ENCODE measurements at places on chromosomes 11 and 22.

DNA sequence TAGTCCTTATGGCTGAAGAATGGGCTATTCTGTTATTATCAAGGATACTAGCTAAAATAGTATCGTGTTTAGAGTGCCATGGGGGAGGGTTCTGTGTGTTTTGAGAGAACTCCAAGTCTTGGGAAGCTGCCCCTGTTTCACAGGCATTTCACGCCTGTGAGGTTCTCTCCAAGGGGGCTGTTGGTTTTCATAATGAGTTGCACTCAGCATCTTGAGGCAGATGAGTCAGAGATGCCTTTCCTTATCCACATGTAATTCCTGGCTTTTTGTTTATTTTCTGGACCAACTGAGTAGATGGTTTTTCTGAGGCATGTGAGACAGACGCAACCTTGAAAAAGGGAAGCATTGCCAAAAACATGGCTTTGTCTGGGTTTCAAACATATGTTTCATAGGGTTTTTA lies 203.7 kb downstream of the ARHGAP42 start:
- peak; percentile 99 for DNase-seq

DNA sequence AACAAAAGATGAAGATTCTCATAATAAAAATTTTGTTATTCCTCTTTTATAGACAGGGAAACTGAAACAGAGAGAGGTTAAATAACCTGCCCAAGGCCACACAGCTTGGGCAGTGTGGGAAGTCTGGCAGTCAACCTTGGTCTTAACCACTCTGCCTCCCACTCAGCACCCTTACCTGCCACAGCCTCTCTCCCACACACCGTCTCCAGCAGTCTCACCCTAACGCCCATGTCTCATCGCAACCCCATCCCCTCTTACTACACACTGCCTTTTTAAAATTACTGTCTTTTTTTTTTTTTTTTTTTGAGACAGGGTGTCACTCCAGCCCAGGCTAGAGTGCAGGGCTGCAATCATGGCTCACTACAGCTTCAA lies 25.0 kb downstream of the ARRB1 start:
- no peak for DNase-seq

DNA sequence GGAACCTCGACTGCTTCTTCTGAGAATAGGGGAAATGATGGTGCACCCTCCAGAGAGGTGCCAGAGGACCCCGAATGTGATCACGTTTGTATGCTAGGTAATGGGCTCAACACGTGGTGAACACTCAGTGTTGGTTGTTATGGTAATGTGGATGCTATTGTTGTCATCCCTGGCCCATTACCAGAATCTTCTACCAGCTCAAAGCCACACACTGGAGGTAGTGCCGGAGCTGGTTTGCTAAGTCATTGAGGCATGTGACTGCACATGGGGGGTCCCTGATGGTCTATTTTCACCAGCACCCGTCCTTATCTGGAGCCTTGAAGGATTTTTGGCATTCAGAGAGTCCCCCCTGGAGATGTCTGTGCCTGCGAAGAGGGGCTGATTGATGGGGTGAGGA lies 119.1 kb upstream of the CD82 start:
- no peak for DNase-seq

- DNase-seq: no peak
Measured at GRCh38 chr22:41932353-41932752, 5.7 kb upstream of the TNFRSF13C start.

DNA sequence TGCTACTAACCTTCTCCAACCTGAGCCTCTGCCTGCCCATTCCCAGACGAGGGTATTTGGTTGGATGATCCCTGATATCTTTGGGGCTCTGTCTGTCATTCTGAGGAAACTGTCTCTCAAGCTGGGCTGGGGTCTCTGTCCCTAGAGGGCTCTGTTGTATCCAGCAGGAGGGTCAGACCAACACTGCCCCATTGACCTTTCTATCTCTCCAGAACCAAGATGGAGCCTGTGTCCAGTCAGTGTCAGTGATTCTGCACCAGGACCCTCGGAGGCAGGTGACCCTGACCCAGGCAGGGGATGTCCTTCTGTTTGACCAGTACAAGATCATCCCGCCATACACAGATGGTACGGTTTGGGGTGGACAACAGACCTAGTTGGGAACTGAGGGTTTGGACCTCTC lies 21.9 kb downstream of the OTOG start:
- DNase-seq: no peak

DNA sequence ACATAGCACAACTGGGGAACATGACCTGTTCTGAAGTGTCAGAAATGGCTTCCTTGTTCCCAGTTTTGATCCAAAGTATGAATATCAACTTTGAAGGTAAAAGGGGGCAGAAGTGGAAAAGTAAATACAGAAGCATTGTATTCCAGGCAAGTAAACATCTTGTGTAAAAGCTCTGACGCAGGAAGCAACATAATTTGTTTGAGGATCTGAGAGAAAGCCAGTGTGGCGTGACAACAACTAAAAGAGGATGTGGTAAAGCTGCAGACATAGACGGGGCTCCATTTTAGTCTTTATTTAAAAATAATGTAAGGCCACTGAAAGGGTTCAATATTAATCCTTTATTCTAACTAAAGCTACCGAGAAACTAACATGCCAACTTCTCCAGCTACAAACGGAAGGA lies 310.2 kb downstream of the DLG2 start:
- DNase-seq: no peak

- no peak for DNase-seq
Measured at GRCh38 chr11:62241095-62241494, 944 bp upstream of the SCGB1D2 start.

DNA sequence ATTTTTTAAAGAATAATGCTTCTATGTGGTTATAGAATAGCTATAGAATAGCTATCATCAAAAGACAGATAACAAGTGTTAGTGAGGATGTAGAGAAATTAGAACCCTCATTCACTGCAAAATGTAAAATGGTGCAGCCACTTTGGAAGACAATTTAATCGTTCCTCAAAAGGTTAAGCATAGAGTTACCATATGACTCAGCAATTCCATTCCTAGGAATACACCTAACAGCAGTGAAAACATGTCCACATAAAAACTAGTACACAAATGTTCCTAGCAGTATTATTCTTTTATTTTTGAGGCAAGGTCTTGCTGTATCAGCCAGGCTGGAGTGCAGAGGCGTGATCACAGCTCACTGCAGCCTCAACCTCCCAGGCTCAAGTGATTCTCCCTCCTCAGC lies 34.0 kb downstream of the RTL6 start:
- DNase-seq: no peak

DNA sequence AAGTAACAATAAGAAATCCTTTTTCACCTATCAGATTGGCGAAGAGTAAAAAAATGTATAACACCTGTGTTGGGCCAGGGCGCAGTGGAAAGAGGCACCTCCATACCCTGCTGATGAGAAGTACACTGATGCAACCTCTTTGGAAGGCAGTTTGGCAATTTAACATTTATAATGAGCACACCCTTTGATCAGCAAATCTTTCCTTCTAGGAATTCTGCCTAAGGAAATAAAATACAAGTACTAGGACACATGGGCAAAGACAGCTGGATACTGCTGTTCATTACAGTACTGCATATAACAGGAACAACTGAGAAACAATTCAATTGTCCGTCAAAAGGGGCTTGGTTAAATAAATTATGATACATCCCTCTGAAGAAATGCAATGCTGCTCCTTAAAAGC lies 110.1 kb downstream of the RPL27A start:
- DNase-seq: no peak

GRCh38 chr11:27233654-27234042 lies 129.4 kb downstream of the CCDC34 start:
- no peak for DNase-seq

- DNase-seq: no peak
Measured at GRCh38 chr22:37412495-37413250, 14.6 kb downstream of the ELFN2 start.

- DNase-seq: no peak
Measured at GRCh38 chr11:64969209-64969608, 2.7 kb downstream of the MAJIN start.

GRCh38 chr11:111733611-111734088 lies 32.5 kb downstream of the PPP2R1B start:
- DNase-seq: no peak

DNA sequence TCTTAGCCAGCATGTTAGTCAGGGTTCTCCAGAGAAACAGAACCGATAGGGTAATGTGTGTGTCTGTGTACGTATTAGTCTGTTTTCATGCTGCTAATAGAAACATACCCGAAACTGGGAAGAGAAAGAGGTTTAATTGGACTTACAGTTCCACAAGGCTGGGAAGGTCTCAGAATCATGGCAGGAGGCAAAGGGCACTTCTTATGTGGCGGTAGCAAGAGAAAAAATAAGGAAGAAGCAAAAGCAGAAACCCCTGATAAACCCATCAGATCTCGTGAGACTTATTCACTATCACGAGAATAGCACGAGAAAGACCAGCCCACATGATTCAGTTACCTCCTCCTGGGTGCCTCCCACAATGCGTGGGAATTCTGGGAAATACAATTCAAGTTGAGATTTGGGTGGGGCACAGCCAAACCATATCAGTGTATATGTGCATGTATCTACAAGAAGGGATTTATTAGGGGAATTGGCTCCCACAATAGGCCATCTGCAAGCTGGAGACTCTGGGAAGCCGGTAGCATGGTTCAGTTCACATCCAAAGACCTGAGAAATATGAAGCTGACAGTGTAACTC lies 173.7 kb upstream of the NECTIN1 start:
- DNase-seq: no peak

Measured in astrocyte of the cerebellum (primary cell).